DMS153 (cell line): ENCODE measurements at places on chromosomes 11 and 22.

GRCh38 chr22:43131773-43132501 lies 11.3 kb downstream of the MCAT start:
- DNase-seq: no peak

GRCh38 chr11:76054330-76054729 lies 152.0 kb downstream of the WNT11 start:
- no peak for DNase-seq

DNA sequence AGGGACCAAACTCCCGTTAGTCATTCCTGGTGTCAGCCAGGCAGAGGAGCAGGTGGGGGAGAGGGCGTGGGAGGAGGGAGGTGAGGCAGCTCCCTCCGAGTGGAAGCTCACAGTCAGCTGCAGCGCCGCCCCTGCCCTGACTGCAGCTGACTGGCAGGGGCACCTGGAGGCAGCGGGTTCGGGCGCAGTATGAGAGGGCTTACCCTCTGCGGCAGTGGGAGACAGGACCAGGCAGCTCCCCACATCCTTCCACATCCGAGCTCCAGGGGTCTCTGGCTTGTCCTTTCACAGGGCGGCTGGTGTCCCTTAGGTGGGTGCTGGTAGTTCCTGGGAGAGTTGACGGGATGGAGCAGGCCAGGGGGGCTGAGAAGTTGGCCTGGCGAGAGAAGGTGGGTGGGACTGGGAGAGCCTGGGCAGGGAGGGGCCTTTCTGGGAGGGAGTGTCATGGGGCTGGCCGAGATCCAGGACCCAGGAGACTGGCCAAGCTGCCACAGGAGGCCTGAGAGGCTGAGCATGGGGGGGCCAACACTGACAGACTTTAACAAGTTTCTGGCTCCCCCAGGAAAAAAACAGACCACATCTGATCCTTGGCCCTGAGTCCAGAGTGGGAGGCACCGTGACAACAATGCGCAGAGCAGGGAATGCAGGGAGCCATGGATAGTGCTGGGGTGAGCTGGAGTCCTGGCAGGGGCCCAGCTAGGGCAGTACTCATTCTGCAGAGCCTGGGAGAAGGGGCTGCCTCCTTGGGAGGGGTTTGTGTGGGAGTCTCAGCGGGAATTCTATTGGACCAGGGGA lies 4.9 kb downstream of the ADORA2A start:
- DNase-seq: no peak

- no peak for DNase-seq
These were observed 89.7 kb upstream of the MTMR2 start for GRCh38 chr11:96013461-96014213.

DNA sequence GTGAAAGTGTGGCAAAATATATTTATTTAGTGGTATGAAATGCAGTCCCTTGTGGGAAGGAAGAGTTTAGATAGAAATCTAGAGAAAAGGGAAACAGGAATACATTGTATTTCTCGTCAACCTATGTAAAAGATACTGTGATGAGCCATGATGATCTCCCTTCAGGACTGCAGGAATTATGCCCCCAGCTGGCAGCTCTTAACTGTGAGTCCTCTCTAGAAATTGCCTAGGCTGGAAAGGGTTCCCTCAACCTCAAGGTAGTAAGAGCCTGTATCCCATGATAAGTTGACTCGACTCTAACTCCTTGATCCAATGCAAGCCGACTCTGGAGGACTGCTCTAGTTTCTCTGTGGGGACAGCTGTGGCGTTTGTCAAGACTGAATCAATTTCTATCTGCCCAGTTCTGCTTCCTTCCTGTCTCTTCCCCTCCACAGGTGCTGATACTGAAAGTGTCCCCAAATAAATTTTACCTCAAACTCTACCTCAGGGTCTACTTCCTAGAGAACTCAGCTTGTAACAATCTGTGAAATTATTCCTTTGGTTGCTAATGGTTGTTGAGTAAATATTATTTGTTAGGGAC lies 897.3 kb downstream of the METTL15 start:
- DNase-seq: peak; percentile 0

GRCh38 chr11:35515224-35515623 lies 10.2 kb downstream of the PAMR1 start:
- no peak for DNase-seq

GRCh38 chr11:22044126-22044525 lies 148.8 kb upstream of the ANO5 start:
- DNase-seq: no peak

GRCh38 chr11:113542420-113542819 lies 67.2 kb upstream of the DRD2 start:
- no peak for DNase-seq

DNA sequence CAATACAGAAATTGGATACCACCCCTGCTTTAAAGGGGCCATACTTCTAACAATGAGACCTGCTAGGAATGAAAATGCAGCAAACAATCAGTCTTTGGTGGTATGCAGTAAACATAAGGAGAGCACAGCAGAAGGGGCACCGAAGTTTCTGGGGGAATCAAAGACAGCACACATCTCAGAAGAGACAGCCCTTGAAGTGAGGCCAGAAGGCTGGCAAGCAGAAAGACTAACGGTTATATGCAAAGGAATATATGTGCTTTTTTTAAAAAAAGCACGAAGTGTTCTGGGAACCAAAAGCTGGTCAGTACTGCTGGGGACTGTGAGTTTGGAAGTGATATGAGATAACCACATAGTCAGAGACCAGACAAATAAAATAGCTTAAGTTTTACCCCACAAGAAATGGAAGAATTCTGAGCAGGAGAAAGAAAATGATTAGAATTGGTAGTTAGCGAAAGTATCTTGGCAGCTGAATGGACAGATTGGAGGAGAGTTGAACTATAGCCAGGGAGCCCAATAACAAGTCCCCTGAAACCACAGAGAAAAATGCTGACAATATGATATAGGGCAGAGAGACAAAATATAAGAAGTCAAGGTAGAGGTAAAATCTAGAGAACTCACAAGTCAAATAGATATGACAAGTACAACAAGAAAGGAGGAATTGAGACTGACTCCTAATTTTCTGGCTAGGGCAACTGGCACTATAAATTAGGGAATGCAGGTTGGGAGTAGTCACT lies 125.7 kb downstream of the MRTFA start:
- no peak for DNase-seq
